ENCODE measurements at places on chromosomes 7 and 10.

DNA sequence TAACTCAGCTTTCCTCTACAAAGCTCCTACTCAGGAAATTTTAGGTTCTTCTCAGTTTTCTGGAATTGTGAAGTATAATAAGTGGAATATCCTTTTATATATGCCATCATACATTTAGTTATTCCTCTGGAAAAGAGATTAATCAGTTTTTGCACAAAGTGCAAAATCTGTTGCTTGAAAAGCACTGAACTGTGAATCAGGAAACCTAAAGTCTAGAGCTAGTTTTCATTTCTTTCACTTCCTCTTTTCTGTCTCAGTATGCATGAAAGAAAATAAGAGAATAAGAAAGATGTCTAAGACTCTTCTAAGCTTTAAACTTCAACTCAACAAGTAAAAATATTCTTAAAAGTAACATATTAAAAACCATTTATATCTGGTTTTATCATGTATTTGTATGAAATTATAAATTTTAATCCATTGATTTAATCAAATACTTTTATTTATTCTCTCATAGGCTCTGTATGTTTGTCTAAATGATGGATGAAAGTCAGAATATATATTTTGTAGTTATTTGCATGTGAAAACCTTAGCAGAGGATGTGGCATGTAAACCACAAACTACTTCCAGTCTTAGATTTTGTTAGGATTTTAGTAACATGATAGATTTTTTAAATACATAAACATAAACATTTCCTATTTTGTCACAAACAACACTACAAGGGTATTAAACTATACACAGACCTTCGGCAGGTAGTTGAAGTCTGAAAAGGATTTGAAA lies 1073.0 kb downstream of the XPNPEP1 start:
- DNase-seq, result no peak

DNA sequence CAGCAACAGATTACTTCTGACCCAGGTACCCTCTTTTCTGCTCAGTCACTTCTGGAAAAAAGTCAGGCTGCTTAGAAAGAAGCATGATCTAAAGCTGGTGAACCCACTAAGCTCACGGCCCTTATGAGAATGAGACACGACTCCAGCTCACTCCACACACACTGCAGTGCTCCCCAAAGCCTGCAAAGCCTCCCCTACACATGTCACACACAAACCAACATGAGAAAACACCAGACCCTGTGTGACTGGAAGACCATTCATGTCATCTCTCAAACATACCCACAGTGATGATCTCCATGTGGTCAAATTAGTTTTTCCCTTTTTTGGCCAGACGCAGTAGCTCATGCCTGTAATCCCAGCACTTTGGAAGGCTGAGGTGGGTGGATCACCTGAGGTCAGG lies 391 bp downstream of the ANKRD61 start:
- DNase-seq, result no peak

- DNase-seq, result no peak
Measured at GRCh38 chr7:129401228-129401966, 32.8 kb upstream of the STRIP2 start.

GRCh38 chr10:20017961-20018360 lies 201.7 kb downstream of the PLXDC2 start:
- DNase-seq, result no peak

DNA sequence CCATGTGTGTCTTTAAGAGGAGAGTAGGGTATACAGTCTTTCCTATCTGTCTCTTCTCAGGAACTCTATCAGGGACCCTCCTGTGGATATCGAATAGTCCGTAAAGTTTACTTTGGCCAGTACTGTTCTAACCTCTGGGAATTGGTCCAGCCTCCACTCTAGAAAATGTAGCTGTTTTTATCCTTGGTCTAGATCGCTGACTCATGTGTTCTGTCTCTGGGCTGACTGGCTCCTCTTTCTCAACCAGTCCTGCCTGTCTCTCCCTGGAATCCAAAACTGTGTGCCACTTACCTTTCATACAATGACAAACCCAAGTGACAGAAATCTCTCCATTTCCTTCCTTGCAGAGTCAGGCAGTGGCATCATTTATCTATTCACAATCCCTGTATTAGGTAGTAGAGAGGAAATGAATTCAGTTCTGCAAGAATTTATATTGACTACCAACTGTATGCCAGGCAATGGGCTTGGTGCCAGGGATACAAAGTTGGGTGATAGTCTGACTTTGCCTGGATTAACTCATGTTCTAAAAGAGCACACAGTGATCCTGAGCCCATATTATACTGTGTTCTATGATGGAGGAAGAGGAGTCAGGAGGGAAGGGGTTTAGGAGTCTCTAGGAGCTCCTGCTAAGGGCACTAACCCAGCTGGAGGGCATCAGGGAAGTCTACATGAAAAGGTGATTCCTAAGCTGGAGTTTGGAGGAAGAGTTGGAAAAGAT lies 232.7 kb downstream of the LRMDA start:
- no peak for DNase-seq

GRCh38 chr10:78211561-78212051 lies 177.9 kb downstream of the RPS24 start:
- peak; percentile 33 for DNase-seq

- DNase-seq, result no peak
Measured at GRCh38 chr10:102603946-102604345, 40.3 kb upstream of the TRIM8 start.

- DNase-seq, result peak; percentile 84
Measured at GRCh38 chr10:100997360-100998182, 2.0 kb upstream of the LZTS2 start.

GRCh38 chr10:17544465-17544864 lies 72.7 kb downstream of the HACD1 start:
- no peak for DNase-seq

DNA sequence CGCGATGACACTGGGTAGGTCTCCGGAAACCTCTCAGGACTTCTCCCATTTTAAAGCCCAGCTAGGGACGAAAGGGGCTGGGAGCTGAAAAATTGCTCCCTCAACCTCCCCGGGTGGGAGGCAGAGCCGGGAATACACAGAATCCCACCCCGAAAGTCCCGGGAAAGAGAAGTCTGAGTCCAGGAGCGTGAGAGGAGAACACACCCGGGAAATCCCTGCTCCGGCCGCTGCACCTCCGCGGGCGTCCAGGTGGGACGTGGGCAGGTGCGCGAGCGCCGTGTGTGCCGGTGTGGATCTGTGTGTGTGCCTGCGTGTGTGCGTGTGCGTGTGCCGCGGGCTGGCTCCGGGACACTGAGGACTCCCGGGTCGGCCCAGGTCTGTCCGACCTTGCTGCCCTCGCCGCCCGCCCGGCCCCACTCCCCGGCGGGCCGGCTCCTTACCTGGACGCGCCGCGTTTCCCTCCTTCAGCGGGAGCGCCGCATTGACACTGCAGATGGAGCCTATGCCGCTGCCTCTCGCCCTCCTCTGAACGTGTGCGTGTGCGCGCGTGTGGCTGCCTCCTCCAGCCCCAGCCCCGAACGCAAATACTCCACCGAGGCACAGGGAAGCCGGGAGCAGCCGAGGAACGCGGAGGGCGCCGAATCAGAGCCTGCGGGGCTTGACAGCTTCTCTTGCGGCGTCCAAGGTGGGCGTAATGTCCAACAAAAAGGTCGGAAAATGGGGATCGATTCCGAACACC lies at the start of gene PLXNA4:
Gene PLXNA4 (minus strand): TSS at position 489 of the 739 bp plus-strand sequence. CDS start 67,777 bp downstream, outside the sequence.
- peak; percentile 54 for DNase-seq

- DNase-seq, result no peak
Measured at GRCh38 chr10:82866424-82867020, 991.5 kb downstream of the NRG3 start.

DNA sequence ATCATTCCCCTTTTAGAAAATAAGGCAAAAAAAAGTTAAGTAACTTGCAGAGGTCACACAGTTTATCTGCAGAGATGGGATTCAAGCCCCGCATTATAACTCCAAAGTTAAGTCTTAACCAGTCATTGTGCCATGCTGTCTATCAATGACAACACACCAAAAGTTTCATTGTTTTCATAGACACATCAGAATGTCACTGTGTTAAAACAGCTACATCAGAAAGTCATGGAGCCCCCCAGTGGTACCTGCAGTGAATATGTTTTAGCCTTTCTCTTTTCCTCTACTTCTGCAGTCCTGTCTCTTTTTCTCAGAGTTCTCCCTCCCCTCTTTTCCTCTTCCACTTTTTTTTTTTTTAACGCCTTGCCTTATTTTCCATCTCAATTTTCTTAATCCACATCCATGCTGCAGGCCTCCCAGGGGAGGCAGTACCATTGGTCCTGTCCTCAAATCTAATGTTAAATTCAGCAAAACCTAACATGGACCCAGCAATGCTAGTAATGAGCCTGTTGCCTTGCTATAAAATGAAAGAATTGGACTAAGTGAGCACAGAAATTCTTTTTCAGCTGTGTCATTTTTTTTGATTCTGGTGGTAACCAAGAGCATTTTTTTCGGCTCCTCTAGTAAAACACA lies 3.8 kb upstream of the NRCAM start:
- DNase-seq, result peak; percentile 34

DNA sequence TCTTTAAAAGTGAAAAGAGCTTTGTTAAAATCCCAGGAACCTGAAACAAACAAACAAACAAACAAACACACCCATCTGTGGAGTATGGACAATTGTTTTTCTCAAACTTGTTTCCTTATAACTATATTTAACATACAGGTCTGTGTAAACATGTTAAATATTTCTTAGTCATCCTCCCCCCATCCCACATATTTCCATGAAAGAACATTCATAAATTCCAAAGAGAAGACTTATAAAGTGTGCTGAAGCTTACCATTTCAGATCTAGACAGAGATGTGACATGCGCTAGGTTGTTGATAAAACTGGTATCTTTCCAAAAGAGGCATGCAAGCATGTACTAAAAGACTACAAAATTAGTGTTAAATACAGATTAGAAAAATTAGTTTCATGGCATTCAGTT lies 6.5 kb downstream of the FKBP14 start:
- no peak for DNase-seq

- no peak for DNase-seq
Measured at GRCh38 chr10:43979551-43979950, 330.9 kb upstream of the ZNF32 start.

GRCh38 chr10:14003517-14004184 lies 327.1 kb downstream of the FRMD4A start:
- peak; percentile 33 for DNase-seq

DNA sequence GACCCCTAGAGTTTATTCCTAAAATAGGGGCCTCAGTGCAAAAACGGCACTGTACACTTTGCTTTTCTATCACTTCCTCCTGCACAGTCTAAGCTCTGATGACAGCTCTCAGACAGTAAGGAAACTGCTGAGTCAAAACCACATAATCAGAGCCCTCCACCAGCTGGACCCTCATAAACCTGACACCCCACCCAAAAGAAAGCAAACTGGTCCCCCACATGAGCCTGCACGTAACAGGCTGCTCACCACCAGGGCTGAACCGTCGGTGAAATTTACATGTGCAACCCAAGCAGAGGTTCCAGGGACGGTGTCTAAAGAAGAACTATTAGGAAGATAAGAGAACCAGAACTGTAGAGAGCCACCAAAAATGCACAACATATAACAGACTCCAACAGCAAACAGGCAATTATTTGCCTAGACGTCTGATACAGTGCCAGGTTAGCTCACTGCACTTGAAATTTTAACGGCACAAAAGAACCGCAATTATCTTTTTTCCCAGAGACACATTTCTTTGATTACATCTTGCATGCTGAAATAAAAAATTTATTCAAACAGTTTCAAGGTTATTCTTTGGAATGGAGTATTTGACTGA lies 19.6 kb downstream of the SGMS1 start:
- DNase-seq, result no peak

- no peak for DNase-seq
Measured at GRCh38 chr10:62590306-62590705, 214.2 kb upstream of the ADO start.

DNA sequence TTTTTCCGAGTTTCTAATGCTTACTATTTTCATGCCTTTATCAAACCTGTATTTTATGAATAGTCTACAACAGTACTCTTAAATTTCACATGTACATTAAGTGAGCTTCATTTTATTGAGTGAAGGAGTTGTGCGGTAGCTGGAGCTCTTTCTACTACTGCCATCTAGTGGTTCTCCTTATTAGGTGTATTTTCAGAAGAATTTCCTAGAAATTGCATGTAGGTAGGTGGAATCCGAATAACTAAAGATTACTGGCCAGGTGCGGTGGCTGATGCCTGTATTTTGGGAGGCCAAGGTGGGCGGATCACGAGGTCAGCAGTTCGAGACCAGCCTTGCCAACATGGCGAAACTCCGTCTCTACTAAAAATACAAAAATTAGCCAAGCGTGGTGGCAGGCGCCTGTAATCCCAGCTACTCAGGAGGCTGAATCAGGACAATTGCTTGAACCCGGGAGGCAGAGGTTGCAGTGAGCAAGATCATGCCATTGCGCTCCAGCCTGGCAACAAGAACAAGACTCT lies 38.3 kb downstream of the LRRC72 start:
- no peak for DNase-seq

GRCh38 chr7:29045258-29046086 lies 87.3 kb upstream of the TRIL start:
- no peak for DNase-seq

DNA sequence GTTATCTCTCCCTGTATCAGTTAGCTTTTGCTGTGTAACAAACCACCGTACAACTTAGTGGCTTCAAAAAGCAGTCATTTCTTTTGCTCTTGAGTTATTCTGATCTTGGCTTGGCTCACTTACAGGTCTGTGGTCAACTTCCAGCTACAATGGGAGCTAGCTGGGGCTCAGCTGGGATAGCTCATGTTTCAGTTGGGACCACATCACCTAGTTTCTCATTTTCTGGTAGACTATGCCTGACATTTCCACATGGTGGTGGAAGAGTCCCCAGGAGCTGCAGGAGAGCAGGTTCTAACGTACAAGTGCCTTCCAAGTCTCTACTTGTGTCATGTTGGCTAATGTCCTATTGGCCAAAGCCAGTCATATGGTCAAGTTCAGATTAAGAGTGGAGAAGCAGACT lies 25.8 kb upstream of the PIP4K2A start:
- no peak for DNase-seq

DNA sequence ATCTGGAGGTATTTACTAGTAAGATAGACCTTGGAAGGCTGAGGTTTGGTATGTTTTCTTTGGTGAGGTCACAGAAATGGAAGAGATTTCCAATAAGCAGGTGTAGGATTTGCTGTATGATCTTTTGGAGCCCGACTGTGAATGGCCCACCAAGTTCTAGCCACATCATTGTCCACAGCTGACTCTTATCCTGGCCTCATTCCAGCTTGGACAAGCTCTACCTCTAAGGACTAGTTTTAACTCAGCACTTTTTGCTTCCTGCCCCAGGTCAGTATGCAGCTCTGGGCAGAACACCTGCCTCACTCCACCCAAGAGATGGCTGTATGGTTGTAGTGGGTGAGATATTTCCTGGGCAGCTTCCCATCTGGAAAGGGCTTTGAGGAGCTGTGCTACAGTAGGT lies 6.1 kb upstream of the CPA4 start:
- DNase-seq, result no peak

DNA sequence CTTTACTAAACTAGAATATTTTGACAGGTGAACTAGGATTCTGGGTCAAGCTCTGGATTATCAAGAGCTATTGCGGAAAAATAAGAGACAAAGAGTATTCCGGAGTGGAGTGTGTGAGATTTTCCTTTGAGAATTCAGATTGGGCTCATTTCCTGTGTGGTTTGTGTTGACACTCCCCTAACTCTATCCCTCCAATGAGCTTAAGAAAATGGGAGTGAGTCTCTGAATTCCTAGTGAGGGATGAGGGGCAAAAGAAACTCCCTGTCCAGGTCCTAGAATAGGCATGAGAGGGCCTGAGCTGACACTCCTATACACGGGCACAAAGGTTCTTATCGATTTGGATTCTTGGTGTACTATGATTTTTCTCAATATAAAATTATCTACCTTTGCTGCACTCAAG lies 10.2 kb downstream of the KLF14 start:
- DNase-seq, result no peak
